Activated T-cell treated with anti-CD3 and anti-CD28 coated beads for 1 hour (primary cell): ENCODE measurements at places on chromosomes 13 and 19.

DNA sequence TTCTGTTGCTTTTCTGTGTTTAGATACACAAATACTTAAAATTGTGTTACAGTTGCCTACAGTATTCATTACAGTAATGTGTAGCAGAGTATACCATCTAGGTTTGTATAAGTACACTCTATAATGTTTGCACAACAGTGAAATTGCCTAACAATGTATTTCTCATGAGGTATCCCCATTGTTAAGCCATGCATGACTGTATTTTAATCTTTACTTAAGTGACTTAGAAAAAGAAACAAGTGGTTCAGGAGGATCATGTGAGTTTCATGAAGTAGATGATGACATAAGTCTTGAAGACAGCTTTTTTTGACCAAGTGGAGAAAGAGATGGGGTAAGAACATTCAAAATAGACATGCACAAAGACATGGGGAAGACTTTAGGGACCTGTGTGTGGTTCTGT, 8.4 kb upstream of the KCTD4 start:
- no peak for DNase-seq

DNA sequence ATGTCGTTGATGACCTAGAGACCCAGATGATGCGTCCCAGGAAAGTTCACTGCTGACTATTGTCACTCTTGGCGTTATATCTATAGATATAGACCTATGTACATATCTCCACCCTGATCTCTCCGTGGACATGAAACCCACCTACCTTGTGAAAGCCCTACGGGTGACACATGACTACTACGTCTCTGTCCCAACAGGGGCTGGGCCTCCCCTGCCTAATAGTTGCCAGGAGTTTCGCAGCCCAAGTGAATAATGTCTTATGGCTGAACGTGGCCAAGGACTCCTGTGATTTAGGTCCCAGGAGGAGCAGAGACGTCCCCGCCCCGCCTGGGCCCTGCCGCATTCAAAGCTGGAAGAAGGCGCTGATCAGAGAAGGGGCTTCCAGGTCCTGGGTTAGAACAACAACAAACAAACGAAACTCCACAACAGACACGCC, 4.9 kb upstream of the POU4F1 start:
- no peak for DNase-seq

GRCh38 chr13:47332149-47332548, 435.3 kb upstream of the HTR2A start:
- no peak for DNase-seq

- DNase-seq, result no peak
Measured at GRCh38 chr13:79846386-79846785, 365.4 kb downstream of the NDFIP2 start.

- DNase-seq, result no peak
Measured at GRCh38 chr19:18699403-18700054, 16.0 kb downstream of the CRTC1 start.

GRCh38 chr13:34587576-34587975, 354.5 kb upstream of the NBEA start:
- no peak for DNase-seq

- DNase-seq, result no peak
Measured at GRCh38 chr13:81722456-81722855, 1381.5 kb upstream of the SPRY2 start.

- no peak for DNase-seq
Measured at GRCh38 chr19:50703915-50704796, 15.4 kb downstream of the SHANK1 start.

- no peak for DNase-seq
Measured at GRCh38 chr19:11252665-11253355, 9.5 kb downstream of the DOCK6 start.

DNA sequence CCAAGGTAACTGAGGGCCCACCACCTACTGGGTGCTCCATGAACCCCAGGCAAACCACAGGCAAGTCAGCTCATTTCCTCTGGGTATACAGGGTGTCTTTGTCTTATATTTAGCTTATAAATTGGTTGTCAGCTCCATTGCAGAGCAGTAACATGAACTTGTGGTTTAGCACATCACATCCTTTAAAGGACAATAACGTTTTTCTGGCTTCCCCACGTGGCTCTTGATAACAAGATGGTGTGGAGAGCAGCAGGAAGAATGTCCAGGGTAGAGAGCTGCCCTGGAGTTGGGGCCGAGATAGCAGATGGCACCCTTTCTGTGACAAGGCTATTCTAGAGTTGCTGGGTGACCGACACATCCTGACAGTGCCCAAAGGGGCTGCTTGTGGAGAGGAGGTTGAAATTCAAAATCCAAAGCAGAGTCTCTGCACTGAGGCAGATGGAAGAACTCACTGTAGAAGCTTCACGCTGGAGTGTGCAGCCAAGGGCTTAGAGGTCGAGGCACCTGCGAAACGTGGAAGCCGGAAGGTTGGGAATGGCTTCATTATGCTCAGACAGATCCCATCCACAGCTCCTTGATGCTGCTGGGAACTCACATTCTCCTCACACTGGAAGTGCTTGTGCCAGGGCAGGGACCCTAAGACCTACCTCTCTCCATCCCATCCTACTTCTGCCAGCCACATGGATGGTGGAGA, 133.0 kb upstream of the FRY start:
- DNase-seq, result no peak

DNA sequence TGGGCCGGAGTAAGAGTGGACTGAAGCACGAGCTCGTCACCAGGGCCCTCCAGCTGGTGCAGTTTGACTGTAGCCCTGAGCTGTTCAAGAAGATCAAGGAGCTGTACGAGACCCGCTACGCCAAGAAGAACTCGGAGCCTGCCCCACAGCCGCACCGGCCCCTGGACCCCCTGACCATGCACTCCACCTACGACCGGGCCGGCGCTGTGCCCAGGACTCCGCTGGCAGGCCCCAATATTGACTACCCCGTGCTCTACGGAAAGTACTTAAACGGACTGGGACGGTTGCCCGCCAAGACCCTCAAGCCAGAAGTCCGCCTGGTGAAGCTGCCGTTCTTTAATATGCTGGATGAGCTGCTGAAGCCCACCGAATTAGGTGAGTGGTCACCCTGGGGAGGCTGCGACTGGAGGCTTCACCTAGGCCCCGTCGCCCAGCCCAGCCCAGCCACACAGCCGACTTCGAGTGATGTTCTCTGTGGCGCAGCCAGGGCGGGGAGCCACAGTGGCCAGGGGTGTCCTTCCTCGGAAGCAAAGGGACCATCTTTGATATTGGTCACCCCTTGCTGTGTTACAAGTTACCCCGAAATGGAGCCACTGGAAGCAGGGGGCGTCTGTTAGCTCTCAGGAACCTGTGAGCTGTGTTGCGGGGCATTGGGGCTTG, 5.6 kb downstream of the PIAS4 start:
- DNase-seq, result no peak

DNA sequence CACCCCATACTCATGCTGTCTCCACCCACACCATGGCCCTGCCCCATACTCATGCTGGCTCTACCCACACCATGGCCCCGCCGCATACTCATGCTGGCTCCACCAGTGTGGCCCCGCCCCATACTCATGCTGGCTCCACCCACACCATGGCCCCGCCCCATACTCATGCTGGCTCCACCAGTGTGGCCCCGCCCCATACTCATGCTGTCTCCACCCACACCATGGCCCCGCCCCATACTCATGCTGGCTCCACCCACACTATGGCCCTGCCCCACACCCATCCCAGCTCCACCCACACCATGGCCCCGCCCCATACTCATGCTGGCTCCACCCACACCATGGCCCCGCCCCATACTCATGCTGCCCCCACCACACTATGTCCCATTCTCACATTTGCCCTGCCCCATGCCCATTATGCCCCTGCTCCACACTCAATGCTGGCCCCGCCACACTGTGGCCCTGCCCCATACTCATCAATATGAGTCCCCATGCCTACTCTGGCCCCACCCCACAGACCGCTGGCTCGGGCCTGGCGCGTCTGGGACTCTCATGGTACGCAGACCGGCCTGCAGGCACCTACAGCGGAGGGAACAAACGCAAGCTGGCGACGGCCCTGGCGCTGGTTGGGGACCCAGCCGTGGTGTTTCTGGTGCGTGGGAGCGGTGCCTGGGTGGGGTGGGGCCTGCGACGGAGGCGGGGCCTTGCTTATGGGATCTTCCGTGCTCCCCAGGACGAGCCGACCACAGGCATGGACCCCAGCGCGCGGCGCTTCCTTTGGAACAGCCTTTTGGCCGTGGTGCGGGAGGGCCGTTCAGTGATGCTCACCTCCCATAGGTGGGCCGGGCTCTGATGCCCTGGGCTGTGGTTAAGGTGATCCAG, 3.7 kb upstream of the ARHGAP45 start:
- no peak for DNase-seq

DNA sequence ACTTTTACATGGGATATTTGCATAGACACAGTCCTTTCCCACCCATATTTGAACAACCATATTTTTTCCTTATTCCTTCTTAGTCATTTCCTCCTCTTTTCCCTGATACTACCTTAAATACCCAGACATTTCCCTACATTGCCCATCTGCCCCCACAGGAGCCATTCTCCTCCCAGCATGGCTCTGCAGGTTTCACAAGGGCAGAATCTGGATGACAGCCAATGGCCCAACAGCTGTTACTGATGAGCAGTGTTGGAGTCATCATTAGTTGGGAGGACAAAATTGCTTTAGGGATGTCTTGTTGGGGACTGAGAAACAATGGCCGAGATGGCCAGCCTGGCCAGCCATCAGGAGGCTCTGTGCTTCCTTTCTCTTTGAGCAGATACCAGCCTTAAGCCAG, 209.5 kb downstream of the KLF5 start:
- no peak for DNase-seq

DNA sequence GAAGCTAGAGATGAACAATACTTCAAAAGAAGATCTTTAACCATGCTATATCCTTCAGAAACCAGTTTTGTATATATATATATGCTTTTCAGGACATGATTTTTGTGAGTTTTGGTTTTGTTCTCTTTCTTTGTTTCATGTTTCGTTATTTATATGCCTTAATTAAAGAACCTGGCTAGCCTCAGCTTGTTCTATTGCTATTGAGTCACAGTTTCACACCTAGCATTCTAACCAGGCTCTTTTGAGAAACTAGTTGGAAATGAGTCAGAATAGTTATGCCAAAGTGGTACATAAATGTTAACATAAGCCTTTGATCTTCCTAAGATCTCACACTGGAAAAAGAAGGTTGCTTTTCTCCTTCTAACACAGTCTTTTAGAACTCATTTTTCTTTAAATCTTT, 1925.2 kb downstream of the OLFM4 start:
- no peak for DNase-seq

- DNase-seq, result no peak
Measured at GRCh38 chr13:98419786-98420553, 156.9 kb downstream of the STK24 start.

- DNase-seq, result no peak
Measured at GRCh38 chr19:11046605-11047354, 42.5 kb upstream of the LDLR start.
